Upper lobe of left lung (tissue), 6 donors: ENCODE measurements at places on chromosomes 5 and 9. TPM values are rescaled to one million over a fixed set of nuclear protein-coding genes. Genes with fewer than 3 reads are reported as not detected.

GRCh38 chr9:4828761-4829160 is 36.0 kb downstream of the RCL1 start:
- no peak for DNase-seq

GRCh38 chr5:158560170-158560569 is 539.5 kb downstream of the EBF1 start:
- no peak for DNase-seq

DNA sequence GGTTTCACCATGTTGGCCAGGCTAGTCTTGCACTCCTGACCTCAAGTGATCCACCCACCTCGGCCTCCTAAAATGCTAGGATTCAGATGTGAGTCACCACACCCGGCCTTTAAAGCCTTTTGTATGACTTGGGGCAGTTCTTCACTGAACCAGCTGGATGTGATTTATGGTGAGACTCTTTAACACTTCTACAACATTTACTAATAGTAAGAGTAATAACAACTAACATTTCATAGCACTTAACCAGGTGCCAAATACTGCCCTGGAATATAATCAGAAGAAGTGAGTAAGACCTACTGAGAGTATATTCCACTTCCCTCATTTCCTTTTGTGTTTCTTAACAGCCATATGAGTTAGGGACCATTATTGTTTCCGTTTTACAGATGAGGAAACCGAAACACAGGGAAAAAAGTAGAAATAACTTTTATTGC is 10.0 kb downstream of the ZSWIM6 start:
- no peak for DNase-seq

The KIAA0825 gene
- 5.8 TPM for total RNA-seq

GRCh38 chr5:143026380-143026779 is 256.2 kb downstream of the ARHGAP26 start:
- DNase-seq = no peak

DNA sequence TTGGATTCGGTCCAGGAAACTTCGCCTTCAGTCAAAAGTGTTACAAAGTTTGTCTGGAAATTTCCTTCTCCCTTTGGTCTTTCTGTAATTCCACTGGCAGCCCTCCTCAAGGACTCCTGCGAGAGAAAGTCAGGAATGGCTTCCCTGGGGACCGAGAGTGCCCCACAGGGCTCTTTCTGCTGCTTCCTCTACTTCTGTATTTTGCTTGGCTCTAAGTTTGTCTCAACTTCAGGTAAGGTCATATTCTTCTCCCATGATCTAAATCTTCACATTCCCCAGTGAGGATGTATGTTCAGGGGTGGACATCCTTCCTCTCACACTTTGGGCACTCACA is 10.3 kb upstream of the RIOK2 start:
- DNase-seq = no peak

- no peak for DNase-seq
Measured at GRCh38 chr9:133119103-133119845, 1.8 kb downstream of the RALGDS start.
